ENCODE measurements at places on chromosomes 2 and 18.

GRCh38 chr2:113105047-113105785 lies 22.2 kb upstream of the IL1RN start:
- DNase-seq = peak; percentile 91

- DNase-seq = no peak
Observed at GRCh38 chr18:56825321-56825720, 174.2 kb downstream of the WDR7 start.

- no peak for DNase-seq
Observed at GRCh38 chr2:105144152-105144940, 97.2 kb upstream of the GPR45 start.

GRCh38 chr2:134626781-134627180 lies 92.0 kb downstream of the TMEM163 start:
- DNase-seq = no peak

DNA sequence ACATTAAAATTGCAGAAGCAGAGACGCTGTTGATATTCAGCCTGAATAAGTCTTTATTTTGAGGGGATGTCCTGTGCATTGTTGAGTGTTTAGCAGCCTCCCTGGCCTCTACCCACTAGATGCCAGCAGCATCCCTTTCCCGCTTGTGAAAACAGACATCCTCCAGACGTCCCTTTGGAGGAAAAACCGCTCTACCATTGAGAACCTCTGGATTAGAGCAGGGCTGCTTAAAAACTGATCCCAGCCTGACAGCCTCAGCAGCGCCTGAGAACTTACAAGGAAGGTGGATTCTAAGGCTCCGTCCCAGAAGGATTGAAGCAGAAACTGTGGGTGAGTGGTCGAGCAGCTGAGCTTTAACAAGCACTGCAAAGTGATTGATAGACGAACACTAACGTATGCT lies 349.7 kb downstream of the CYRIA start:
- no peak for DNase-seq

- DNase-seq = no peak
Observed at GRCh38 chr2:177731384-177731783, 338.8 kb downstream of the AGPS start.

DNA sequence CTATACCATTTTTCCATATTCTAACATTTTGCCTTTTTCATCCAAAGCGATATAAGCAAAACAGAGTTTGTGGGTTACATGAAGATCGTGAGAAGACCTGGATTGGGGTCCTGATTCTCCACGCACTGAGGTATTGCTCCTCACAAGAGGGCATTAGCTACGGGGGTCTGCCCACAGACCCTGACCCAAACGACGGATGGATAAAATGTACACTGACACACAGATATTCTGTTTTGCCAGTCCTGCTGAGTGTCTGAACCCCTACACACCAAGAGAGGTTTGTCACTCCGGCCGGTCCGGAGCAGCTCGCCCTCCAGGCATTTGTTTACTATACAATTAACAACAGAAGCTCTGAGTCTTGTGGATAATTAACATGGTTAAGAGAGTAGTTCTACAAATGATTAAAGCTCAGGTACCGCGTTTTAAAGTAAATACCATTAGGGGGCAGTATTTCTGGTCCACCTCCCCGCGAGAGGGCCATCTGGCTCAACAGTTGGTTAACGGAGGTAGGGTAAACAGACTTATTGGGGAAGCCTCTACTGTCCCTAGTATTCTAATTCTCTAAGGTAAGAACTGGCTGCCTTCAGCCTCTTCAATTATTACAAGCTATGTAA lies 28.4 kb downstream of the SCYGR8 start:
- no peak for DNase-seq

- no peak for DNase-seq
Observed at GRCh38 chr2:147642765-147643164, 202.1 kb upstream of the ACVR2A start.

DNA sequence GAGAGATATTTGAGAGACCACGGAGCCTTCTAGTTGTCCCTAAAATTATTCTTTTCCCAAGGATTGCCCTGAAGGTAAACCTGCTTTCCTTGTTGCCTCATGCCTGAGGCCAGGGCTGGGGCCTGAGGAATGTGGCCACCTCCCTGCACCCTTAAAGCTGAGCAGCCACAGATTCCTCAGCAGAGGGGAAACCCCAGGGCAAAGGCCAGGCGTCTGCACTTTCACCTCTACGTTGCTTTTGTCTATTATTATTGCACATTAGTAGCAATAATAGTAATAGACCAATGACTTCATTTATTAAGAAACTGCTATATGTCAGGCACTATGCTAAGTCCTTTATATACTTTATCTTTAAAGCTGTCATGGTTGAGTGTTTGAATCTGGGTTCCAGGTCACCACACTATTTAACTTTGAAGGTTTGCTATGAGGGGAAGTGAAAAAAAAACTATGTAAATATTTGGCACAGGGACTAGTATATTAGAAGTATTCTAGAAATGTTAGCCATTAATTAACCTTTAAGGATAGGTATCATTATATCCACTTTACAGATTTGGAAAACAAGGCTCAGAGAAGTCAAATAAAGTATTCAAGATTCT lies 104.2 kb downstream of the LRRC30 start:
- no peak for DNase-seq

Measured in fibroblast of mammary gland (primary cell).